ENCODE measurements at places on chromosomes 3 and 15.

DNA sequence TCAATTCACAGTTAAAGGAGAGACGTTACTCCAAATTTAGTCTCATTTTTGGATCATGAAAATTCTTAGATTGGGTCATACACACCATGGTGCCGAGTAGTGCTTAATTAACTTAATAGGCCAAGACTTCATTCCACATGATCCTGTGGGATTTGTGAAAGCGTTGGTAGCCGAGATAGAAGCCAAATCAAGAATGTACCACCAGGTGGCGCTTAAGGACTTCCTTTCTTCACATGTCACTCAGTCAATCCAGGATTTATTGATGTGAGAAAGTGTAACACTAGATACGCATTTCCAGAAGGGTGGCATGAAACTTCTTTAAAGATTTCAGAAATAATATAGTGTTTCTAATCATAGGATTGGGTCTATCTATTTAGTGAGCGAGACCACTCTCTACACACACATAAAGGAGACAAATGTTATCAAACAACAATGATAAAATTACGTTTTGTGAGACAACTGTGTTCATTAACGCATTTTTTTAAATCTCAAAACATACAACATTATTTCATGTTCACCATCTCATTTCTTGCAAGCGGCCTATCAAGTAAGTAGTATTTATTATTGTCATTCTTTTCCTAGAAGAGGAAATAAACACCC, 436.1 kb downstream of the CHL1 start:
- peak; percentile 65 for DNase-seq

DNA sequence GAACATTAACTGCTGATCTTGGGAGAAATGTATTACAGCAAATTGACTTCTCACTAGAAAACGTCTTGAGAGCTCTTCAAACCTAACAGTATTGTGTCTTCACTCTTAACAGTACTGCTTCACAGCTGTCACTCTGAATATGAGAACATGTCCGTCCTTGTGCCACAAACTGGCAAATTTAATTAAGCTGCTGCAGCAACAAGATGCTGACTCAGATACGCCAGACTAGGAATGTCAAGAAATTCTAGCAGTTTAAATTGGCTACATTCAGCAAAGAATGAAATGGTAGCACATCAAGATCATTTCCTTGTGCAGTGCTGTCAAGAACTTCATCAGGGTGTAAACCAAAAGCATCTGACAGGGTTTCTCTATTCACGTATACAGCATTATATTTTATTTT, 7.6 kb downstream of the ICE2 start:
- DNase-seq: no peak

DNA sequence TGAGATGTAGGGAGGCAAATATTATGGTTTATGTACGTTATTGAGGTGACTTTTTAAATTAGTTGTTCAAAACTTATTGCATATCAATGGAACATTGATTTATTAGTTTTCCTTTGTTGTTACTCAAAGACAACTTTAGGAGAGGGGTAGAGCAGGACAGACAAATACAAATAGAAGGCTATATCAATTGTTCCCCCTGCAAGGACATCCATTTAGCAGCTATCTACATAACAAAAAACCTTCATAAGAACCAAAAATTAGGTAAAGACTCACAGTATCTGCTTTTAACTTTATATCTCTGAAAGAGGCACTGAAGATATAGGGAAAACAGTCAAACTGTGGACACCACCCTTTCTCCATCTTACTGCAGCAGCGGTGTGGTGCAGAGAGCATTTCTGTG, 958.8 kb downstream of the DIPK2A start:
- no peak for DNase-seq

DNA sequence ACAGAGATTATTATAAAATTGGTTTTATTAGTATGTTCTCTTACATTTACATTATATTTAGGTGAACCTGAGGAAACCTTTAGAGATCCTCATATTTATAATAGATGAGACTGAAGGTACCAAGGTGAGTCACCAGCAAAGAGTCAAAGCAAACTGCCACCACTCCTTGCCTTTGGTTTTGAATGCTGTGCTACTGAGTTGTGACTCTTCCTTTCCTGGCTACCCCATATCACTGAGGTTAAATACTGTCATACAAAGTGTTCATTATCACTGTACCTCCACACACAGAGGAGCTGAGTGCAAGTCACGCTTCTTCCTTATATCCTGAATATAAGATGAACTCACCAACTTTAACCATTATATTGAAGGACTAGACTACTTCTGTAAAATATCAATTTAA, 168.2 kb downstream of the CBLB start:
- DNase-seq: no peak

DNA sequence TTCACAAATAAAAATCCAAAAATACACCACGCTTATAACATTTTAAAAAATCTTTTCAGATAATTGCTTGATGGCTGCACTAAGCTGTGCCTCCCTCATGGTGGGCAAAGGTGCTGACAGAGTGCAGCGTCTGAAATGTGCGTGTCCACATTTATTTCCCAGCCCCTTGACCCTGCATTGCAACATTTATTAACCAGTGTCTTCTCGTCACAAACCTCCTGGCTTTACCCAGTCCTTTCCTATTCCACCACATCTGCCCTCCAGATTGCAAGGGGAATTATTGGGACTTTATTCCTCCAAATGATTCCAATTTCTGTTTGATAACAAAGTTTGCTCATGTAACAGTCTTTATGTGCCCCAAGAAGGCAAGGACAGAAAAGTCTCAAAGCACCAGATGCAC, 5.5 kb downstream of the RASGRP1 start:
- no peak for DNase-seq

- no peak for DNase-seq
These were observed 15.6 kb downstream of the GCSAM start for GRCh38 chr3:112117415-112117814.

- DNase-seq: no peak
These were observed 17.8 kb upstream of the ZNF774 start for GRCh38 chr15:90334304-90334731.

GRCh38 chr15:48233246-48233645, 27.1 kb downstream of the SLC12A1 start:
- no peak for DNase-seq

- DNase-seq: no peak
These were observed 396.8 kb upstream of the RASGRP1 start for GRCh38 chr15:38961456-38961855.

DNA sequence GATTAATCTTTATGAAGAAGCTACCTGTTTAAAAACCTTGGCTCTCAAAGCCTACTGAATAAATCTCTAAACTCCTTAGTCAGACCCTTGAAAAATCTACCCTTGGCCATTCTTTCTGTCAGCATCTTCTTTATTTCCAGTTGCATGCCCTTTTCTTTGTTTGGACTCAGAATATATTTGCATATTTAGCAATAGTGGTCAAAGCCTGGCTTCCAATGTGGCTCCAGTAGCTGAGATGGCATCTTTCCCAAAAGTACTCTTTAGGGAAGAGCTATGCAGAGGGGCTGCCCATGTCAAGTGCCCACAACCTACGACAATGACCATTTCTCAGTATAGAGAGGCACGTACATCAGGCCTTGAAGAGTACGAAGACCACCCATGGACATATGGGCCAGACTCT, 47.2 kb downstream of the TLNRD1 start:
- no peak for DNase-seq

DNA sequence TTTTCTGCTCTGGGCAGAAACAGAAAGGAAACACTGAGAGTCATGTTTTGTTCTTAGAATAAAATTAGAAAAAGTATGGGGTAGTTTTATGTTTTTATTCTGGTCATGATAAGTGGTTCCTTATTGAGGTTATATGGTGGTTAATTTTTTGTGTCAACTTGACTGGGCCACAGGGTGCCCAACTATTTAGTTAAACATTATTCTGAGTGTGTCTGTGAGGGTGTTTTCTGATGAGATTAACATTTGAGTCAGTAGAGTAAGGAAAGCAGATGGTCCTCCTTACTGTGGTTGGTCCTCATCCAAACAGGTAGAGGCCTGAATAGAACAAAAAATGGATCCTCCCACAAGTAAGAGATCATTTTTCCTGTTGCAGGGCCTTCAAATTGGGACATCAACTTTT, 98.9 kb downstream of the C3orf38 start:
- DNase-seq: no peak

- DNase-seq: peak; percentile 35
These were observed 1.1 kb upstream of the RNU6-1 start for GRCh38 chr15:67840749-67841512.

- no peak for DNase-seq
These were observed 730.3 kb downstream of the ZNF385D start for GRCh38 chr3:21020681-21021080.

DNA sequence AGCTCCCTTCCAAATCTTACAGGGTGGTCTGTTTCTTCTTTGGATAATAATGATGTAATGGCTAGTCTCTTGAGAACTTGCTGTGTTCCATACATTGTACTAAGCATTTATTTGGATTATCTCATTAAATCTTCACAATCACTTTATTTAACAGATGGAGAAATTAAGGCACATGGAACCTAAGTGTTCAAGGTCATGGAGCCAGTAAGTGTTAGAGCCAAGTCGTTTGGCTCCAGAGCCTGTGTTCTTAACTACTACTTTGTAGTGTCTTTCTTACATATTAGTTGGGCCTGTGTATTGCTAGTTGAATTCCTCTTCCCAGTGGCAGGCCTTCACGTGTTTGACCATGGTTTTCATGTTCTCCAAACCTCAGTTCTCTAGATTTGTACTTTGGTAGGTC, 177.8 kb downstream of the ATG7 start:
- DNase-seq: no peak

- peak; percentile 82 for DNase-seq
These were observed 207.9 kb upstream of the COL8A1 start for GRCh38 chr3:99430348-99431134.

GRCh38 chr15:44501768-44502366, 35.1 kb upstream of the EIF3J start:
- DNase-seq: peak; percentile 47

DNA sequence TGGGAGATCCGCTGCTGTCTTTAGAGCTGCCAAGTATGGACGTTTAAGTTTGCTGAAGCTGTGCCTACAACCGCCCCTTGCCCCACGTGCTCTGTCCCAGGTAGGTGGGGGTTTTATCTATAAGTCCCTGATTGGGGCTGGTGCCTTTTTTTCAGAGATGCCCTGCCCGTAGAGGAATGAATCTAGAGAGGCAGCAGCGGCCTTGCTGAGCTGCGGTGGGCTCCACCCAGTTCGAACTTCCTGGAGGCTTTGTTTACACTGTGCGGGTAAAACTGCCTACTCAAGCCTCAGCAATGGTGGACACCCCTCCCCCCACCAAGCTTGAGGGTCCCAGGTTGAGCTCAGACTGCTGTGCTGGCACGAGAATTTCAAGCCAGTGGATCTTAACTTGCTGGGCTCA, 83.4 kb upstream of the FGF7 start:
- no peak for DNase-seq

- DNase-seq: no peak
These were observed 269.0 kb downstream of the GOLGA6L6 start for GRCh38 chr15:20272422-20273184.

DNA sequence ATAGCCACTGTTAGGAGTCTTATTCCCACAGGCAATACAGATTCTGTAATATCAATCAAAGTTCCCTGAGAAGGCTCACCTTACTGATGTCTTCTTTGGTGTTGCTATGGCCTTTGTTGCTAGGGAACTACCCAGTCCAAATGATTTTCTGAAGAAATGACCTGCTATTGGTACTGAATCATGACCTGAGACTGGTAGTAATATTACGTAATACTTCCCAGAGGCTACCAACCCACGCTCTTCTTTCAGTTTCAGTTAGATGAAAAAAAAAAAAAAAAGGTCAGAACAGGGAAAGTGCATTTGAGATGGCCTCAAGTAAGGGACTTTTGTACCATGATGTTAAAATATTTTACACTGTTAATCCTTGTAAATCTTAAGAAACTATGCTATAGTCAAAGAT, 1092.5 kb upstream of the EPHA6 start:
- no peak for DNase-seq

DNA sequence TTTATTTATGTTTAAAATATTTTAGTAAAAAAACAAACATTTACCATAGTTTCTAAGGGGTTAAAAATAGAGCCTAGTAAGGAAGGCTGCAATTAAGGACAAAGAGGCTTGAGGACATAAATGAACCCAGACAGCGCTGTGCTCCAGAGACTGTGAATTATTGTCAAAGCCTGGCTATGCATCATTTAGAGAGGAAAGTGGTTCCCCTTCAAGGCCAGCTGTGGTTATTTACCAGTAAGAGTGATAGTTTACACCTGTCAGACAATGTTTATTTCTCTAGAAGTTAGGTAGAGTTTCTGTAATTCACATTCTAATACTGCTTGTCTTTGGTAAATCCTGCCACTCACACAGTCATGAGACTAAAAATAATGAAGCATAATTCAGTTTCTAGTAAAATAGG, 32.4 kb upstream of the PIK3R4 start:
- no peak for DNase-seq

DNA sequence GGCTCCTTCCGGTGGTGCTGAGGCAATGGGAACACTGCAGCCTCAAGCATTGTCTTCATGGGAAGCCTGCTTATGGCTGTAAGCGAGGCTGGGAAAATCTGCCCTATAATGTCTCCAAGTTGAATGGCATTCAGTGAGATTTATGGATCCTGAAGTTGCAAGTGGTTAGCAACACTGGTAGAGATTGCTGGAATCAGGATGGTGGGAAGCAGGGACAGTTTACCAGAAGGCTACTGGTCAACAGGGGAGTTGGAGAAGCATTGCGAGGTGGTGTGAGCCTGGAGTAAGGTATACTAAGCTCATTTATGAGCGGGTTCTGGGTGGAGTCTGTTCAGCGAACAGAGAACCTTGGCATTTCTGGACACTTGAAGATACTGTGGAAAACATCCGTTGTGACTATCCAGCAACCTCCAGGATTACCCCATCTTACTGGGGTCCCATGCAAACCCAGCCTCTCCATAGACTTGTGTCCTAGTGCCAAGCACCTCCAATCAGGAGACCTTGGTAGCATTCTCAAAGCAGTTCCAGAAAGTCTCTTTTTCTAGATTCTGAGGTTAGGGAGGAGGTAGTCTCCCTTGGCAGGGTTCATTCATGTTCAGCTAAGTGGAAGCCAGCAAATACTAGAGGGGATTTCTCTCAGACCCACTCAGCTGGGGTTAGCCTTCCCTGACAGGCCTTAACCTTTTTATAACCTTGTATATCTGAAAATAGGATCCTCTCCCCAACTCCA, 7.3 kb downstream of the RPSA start:
- DNase-seq: no peak

- no peak for DNase-seq
These were observed 4.1 kb downstream of the FBLN2 start for GRCh38 chr3:13552857-13553652.

DNA sequence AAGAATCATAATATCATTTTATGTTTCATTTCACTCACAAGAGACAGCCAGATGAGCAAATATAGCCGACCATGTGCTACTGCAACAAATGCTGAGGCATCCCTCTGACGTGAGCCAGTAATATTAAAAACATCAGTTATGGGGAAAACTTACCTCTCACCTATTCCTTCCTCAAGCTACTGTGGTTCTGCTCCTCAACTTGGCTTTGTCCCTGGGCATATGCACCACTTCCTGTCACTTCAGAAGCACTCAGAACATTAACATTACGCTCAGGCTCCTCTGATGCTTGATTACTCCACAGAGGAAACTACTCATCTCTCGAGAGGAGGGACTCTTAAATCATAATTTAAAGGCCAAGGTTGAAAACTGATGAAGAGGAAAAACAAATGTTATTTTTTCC, 457.0 kb upstream of the ALCAM start:
- peak; percentile 37 for DNase-seq
